ENCODE measurements at places on chromosomes 1 and 21.

DNA sequence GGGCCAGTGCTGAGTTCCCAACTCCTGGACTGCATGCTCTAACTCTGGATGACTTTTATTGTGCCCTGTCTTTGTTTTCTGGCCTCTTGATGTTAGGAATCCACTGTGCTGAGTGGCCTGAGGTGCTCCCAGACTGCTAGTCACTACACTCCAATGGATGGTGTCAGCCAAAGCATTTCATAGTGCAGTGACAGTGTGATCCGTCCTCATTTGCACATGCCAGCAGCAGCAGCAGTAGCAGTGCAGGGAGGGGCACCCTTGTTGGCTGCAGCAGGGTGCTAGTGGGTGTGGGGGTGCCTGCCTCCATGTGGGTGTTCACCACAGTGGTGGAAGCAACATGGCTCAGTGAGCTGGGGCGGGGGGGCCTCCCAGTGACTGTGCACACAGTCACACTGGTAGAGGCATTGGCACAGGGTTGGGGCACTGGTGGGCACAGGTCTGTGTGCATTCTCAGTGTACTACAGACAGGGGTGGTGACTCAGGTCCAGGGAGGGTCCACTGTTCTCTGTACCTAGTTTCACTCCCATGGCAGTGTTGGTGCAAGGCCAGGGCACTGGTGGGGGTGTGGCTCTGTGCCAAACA lies 214.0 kb downstream of the ZC3H11B start:
- no peak for DNase-seq

DNA sequence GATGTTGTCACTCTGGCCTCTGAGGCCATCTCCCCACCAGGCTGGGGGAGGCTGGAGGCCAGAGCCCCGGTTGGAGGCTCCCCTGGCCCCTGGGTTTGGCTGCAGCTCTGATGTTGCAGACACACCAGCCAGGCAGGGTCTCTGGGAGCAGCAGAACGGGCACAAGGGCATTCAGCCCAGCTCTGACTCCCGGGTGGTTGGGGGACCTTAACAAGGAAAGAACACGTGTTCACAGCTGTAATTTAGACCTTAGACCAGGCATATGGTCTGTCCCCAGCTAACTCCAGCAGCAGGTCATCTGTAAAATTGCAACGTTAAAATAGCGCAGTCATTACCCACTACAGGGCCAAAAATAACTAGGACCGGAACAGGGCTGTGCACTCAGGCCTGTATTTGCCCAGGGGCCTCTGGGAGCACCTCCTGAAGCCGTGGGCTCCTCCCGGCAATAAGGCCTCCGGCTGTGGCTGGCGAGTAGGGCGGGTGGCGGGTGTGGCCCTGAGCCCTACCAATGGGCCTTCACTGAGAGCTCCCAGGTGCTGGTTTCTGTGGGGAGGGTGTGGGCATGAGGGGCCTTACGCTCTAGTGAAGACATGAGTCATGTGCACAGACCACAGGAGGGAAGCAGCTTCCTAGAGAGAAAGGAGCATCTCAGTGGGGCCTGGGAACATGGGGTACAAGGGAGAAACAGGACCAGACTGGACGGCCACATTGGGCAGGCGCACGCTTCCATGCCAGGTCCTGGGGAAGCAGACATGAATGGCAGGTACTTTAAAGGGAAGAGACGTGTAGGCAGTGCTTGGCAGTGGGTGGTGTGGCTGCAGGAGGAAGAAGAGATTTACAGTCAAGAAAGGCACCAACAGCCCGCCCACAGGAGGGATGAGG lies 6.1 kb downstream of the LDLRAP1 start:
- DNase-seq = no peak

- DNase-seq = no peak
Measured at GRCh38 chr21:44539046-44539445, 949 bp downstream of the KRTAP10-1 start.

GRCh38 chr1:34686531-34686930 lies 68.3 kb upstream of the GJB5 start:
- DNase-seq = no peak

- DNase-seq = peak; percentile 35
Measured at GRCh38 chr21:26449161-26449560, 123.9 kb downstream of the CYYR1 start.

- DNase-seq = no peak
Measured at GRCh38 chr1:52426371-52426770, 22.0 kb downstream of the PRPF38A start.

GRCh38 chr1:222790115-222790514 lies 24.7 kb upstream of the DISP1 start:
- no peak for DNase-seq

DNA sequence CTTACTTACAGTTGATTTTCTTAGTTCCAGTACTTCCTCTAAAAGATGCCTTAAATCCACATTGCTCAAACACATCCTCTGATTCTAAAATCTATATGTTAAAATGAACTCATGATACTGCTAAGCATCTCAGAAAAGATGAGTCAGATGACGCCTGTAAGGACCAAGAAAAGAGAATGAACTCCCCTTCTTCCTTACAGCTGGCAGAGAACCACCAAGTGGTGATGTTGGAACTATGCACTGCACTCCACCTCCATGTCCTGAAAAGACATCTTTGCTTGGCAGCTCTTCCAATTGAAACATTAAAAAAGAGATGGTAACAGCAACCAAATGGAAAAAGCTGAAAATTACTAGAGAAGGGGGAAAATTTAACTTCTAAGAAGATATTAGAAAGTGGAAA lies 648.8 kb downstream of the PTPRC start:
- DNase-seq = no peak

DNA sequence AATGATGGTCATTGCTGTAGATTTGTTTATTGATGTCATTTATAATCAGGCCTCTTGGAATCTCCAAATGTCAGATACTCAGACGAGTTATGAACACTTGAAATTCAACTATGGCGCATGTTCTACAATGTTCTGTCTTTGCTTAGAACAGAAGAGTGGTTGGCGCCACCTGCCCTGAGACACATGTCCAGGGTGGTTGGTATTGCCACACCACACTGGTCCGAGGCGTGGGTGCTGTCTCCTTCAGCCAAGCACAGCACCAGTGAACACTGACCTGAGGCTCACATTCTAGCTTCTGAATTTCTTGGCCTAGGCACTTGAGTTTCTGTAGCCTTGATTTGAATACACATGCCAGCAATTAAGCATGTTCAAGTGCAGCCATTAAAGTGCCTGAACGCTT lies 10.1 kb upstream of the BMP8A start:
- DNase-seq = no peak

- no peak for DNase-seq
Measured at GRCh38 chr1:42832641-42833240, 13.7 kb upstream of the ZNF691 start.

- no peak for DNase-seq
Measured at GRCh38 chr1:39453603-39454002, 37.8 kb upstream of the BMP8A start.

DNA sequence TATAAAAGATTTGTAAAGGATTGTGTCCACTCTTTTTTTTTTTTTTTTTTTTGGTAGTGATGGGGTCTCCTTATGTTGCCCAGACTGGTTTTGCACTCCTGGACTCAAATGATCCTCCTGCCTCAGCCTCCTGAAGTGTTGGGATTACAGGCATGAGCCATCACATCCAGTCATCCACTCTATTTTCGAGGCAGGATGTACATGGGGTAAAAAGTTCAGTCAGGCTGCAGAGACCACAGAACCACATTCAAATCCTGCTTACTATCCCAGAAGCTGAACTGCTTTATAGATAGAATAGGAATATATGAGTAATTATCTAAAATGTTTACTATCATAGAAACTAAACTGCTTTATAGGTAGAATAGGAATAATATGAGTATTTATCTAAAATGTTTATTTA lies 26.0 kb upstream of the KCNK2 start:
- DNase-seq = no peak

DNA sequence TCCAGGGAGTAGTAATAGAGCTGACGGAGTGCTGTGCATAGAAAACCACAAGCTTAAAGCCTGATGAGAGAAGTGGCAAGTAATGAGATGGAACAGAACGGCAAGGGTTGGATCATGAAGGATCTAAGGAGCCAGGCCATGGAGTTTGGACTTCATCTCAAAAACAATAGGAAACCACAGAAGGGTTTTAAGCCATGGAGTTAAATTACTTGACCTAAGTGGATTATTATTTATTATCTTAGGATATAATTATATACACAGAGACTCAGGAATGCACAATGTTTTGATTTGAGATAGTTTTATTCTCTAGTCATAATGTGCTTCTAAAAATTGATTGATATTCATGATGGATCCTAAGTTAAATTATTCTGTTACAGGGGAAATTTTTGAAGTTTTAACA lies 242.4 kb downstream of the PLPP3 start:
- no peak for DNase-seq

DNA sequence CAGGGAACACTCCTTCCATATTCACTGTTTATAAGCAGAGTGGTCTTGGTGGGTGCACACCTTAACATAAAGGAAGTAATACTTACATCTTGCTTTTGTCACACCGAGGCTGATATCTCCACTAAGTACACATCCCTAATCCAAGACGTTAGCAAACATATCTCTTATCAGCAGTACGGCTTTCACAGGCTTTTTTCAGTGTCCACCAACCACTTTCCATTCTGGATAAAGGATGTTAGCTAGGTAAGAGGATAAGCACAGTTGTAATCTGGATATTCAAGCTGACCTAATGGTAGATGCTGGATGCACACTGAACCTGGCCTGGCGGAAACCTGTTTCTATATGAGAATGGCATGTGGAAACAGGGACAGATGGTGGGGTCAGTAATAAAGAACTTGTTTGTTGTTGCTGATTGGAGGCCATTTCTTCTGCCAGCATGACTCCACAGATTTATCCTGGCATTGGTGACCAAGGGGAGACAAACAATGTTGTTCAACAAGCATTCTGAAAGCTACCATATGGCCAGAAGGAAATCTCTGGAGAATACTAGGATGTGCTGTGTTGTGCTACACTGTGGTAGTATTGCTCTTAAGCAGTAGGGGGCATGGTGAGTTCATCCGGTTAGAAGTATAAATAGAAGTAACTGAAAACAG lies 416.4 kb downstream of the PTBP2 start:
- DNase-seq = peak; percentile 83

- peak; percentile 91 for DNase-seq
Measured at GRCh38 chr1:160376525-160377131, 9.8 kb downstream of the NHLH1 start.

DNA sequence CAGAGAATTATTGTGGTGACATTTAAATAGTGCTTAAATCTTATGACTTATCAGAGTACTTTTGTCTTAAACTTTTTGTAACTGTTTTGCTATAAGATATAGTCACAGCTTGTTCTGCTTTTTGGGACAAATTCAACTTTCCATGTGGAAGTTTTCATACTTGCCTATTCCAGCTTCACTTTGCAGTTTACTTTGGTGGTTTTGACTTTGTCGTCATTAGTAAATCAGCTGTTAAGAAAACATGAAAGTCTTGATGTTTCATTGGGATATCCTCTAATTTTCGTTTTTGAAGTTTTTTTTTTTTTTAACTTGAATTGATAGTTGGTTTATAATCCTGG lies 31.3 kb downstream of the SDCCAG8 start:
- DNase-seq = no peak

DNA sequence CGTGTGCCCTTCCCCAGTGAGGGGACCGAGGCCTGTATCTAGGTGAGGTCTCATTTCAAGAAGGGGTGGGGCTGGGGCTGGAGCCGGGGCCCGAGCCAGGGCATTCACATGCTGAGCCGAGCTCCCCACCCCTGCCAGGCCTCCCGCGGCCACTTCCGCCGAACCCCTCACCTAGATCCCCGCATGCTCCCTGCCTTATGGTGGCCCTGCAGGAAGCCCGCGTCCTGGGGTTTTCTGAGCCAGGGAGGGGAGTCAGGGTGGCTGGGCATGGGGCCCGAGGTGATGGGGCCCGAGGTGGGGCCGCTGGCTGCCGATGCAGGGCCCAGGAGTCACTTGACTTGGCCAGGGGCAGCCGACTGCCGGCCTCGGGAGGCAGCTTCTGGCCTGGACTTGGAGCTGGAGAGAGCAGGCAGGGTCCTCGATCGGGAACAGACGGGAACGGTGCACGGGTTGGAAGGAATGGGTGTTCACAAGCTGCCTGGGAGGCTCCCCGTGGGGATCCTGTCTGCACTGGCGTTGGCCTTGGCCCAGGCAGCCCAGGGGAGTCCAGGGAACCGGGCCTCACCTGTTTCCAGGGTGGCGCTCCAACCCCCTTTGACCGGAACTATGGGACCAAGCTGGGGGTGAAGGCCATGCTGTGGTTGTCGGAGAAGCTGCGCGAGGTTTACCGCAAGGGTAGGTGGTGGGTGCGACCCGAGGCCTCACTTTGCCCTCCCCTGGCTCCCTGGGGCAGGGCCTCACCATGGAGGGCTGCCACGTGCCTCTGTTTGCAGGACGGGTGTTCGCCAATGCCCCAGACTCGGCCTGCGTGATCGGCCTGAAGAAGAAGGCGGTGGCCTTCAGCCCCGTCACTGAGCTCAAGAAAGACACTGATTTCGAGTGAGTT lies 13.6 kb downstream of the CFAP410 start:
- DNase-seq = no peak

DNA sequence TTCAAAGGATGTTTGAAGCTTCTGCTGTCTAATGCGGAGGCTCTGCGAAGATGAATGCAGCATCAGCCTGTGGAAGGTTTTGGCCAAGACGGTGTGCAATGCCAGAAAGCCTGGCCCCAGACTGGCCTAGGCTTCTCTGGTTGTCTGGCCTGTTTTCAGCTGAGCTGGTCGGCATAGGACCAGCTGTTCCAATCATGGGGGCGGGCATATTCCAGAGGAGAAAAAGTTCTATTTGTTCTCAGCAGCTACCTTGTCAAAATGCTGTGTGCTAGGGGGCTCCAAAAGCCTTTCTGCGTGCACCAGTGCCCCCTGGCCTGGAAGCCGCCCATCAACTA lies 57.6 kb downstream of the TGFB2 start:
- DNase-seq = no peak

GRCh38 chr21:26956813-26957212 lies 10.1 kb downstream of the ADAMTS5 start:
- no peak for DNase-seq

GRCh38 chr1:43791243-43791642 lies 83.9 kb downstream of the ST3GAL3 start:
- DNase-seq = no peak

DNA sequence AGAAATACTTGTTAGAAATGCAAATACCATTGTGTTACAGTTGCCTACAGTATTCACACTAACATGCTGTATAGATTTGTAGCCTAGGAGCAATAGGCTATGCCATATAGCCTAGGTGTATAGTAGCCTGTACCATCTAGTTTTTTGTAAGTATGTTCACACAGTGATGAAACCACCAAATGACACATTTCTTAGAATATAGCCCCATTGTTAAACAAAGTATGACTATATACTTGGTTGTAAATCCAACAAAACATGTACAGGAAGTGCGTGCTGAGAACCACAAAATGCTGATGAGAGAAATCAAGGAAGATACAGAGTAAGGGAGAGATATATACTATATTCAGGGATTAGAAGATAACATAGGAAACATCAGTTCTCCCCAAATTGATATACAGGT lies 92.2 kb downstream of the POU2F1 start:
- DNase-seq = no peak

- DNase-seq = no peak
Measured at GRCh38 chr1:213561870-213562269, 425.9 kb upstream of the PROX1 start.

Data from eye (tissue), 1 donor.